NCI-H748 treated with DMSO at 0.1 percent for 48 hours (cell line): ENCODE measurements at places on chromosomes 2 and 18.

DNA sequence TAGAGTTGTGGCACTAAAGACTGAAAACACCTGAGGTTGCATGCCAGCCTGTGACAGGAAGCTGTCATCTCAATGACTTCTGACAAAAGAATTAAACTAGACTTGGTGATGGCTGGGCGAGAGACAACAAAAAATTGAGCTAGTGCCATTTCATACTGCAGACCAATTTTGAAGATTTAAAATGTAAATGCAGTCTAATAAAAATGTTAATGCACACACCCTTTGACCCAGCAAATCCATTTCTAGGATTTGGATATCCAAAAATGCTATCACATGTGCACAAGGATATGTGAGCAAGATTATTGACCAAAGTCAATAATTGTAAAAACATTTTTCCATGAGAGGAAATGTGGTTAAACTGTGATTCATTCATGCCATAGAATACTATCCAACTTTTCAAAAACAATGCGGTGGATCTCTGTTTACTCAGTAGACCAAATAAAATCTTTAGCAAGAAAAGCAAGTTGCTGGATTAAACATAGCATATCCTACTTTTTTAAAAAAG is 5.6 kb downstream of the FBXO36 start:
- DNase-seq, result no peak

GRCh38 chr2:24541621-24542020 is 50.6 kb downstream of the NCOA1 start:
- DNase-seq, result no peak

DNA sequence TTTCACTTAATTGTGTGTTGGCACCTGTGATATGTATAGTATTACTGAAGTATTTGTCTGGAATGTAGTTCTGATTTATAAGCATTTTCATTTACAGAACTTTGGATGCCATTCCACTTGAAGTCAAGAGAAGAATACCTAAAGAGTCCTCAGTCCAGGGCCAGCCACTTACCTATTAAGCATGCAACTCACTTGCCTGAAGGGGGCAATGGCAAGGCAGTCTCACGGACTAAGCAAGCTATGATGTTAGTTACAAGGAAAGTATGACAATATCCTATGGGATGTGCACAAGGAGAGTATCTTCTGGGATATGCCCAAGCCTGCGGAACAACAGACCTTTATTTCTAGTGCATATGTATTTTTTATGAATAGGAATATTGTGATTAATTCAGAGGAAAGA is 369.4 kb upstream of the GCFC2 start:
- DNase-seq, result no peak

DNA sequence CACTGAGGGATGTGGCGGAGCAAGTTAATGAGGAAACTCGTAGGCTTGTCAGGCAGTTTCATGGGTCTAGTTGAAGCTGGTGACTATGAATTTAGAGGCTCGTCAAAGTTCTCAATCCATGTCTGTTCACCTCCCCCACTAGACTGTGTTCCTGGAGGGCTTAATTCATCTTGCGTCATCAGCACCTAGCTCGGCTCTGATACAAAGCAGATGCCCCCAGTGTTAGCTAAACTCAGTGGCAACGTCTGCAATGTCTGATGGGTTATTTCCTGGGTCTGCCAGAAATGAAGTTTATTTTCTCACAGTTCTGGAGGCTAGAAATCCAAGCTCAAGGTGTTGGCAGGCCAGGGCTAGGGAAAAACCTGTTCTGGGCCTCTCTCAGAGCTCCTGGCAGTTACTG is 140.6 kb downstream of the PID1 start:
- no peak for DNase-seq

DNA sequence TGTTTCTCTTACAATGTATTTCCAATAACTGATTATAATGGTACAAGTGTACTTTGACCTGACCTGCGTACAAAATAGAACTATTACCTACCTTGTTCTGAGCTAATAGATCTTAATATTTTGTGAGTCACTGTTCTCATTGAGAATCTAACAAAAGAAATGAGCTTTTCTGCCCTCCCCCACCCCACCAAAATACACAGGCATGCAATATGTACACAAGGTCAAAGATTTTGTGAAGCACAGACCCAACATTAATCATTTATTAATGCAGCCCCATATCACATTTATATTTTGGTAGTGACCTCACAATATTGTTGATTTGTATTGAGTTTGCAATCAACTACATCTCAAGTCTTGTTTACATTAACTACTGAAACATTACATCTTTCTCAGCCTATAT is 86.5 kb downstream of the CDH20 start:
- no peak for DNase-seq

- DNase-seq, result no peak
Observed at GRCh38 chr18:79576686-79577351, 102.8 kb upstream of the CTDP1 start.

DNA sequence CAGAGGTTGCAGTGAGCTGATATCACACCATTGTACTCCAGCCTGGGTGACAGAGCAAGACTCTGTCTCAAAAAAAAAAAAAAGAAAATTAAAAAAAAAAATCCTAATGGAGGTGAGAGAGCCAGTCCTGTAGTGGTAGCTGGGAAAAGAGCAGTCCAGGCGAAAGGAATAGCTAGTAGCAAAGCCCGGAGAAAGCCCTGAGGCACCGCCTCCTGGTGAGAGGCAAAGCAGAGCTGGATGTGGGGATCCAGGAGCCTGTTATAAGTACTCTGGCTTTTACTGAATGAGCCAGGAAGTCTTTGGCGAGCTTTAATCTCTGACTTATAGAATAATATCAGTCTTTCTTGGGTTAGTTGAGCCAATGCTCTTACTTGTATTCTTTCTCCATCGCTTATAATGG is 6.6 kb upstream of the KLHL23 start:
- no peak for DNase-seq

- no peak for DNase-seq
Observed at GRCh38 chr2:233034091-233034882, 1.8 kb downstream of the NEU2 start.

- DNase-seq, result peak; percentile 21
Observed at GRCh38 chr2:62705859-62706720, 577 bp downstream of the EHBP1 start.

GRCh38 chr18:77708826-77709506 is 459.3 kb downstream of the GALR1 start:
- no peak for DNase-seq

DNA sequence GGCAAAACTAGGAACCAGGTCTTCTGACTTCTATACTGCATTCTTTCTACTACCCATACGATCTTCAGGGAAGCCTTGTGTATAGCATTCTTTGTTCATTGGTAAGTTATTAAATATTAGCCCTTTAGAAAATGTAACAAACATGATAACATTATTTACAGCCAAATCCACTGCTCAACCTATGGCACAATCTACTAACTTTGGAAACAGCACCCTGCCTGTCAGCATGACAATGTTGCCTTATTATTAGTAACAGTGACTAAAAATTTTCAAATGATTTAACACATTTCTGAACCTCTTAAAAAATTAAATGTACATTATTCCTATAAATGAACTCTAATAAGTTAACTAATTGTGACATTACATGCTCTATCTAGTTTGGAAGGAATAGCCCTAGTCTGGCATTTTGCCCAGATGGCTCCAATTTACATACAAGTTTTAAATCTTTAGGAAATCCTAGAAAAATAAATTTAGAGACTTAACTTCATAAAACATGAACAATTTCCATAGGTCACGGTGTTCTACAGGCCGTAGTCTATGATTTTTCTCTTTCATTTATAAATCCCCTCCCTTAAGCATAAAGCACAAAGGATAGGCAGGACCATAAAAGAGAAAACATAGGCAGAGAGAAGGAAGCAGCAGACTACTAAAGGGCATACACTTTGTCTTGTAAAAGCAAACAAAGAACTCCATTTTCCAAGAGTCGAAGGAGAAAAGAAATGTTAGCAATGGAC is 33.7 kb downstream of the YES1 start:
- DNase-seq, result no peak

- no peak for DNase-seq
Observed at GRCh38 chr2:1839066-1839756, 94.9 kb upstream of the PXDN start.

DNA sequence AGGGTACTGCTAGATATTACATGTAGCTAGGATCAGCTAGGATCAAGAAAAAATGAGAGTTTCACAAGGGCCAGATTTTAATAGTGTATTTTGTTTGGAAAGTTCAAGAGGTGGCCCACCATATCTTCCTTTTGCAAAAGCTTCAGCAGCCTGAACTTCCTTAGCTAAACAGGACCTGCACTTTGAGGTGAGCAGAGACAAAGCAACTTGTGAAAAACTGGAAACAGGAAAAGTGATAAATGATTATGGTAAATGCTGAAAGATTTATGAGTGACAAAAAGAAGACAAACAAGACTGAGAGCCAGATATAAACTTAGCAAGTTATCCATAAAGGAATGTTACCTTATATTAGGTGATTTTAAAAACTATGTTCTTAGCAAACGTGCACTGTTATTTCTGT is 123.6 kb downstream of the ZNF521 start:
- DNase-seq, result no peak

- DNase-seq, result no peak
Observed at GRCh38 chr2:68645523-68645922, 2.1 kb downstream of the PROKR1 start.

DNA sequence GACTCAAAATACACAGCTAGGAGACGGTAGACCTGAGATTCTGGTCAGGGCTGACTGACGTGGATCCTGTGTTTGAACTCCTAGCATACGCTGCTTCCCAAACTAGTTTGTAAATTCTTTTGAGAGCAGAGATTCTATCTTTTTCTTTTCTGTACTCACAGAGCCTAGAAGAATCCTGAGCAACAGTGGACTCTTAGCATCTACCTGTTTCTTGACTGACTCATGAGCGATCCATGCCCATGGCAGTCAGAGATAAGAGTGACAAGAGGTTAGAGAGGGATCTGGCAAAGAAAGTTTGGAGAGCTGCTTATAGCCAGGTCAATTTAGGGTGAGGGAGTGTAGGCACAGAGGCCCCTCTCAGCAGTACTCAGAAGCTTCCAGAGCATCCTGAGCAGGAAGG is 41.1 kb upstream of the PPP1CB start:
- no peak for DNase-seq

DNA sequence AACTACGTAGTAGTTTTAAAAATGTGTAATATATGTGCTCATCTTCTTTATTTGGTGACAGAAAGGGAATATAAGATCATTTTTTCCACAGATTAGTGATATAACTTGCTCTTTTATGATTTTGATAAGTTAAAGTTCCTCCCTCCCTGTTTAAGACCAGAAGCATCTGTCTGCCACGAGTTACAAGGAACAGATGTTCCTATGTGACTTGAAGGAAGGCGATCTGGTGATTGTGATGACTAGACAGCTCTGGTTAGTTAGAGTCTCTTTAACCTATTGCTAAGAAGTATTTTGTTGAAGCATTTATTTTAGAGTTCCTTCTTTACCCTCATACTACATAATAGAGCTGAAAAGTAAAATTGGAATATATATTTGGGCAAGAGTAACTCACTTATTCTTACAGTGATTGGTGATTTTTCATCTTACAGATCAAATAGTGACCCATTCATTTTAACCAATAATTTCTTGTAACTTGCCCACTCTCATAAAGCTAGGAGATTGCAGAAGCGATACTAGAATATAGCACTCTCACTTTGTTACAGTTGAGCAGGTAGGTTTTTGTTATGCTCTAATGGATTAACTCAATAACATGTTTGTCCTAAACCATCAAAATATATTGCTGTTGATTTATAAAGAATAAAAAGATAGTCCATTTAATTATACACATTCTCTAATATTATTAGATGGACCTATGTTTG is 218.7 kb downstream of the SLC4A10 start:
- DNase-seq, result no peak

DNA sequence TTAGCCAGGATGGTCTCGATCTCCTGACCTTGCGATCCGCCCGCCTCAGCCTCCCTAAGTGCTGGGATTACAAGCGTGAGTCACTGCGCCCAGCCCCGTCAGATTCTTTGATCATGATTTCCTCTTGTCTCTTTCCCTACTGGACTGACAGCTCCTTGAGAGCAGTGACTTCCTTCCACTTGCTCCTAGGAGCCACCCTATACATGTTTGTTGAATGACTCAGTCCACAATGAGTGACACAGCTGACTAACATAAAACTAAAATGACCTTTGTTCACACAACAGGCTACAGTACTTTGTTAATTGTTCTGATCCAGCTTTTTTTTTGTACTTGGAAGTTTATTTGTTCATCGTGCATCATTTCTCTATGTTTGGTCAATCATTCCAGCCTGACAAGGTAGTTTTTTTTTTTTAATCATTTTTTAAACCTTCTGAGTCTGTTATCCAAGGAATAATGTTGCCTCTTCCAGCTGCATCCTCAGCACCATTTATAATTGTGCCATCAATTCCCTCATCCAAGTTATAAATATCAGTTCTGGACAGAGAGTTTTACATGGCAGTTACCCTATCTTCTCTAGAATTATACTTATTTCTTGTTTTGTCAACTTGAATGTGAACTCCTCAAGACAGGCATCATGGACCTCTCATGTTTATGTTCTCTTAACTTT is 42.9 kb upstream of the TUBA3E start:
- no peak for DNase-seq
